ENCODE measurements at places on chromosomes 7 and 10. TPM values are rescaled to one million over a fixed set of nuclear protein-coding genes. Genes with fewer than 3 reads are reported as not detected.

BMPER gene
- total RNA-seq = not detected

ATG9B gene
- 0.23 TPM for total RNA-seq

FAM221A gene
- 1.3 TPM for total RNA-seq

- H3K4me3 ChIP-seq = no peak overlapping the region
- H3K27ac ChIP-seq = no peak overlapping the region
- no peaks in the 10 kb centered on the region for H3K4me1 ChIP-seq
- no peaks in the 10 kb centered on the region for H3K27me3 ChIP-seq
- DNase-seq = no peak
Measured at GRCh38 chr7:69613846-69614245, 15.6 kb downstream of the AUTS2 start.

DNA sequence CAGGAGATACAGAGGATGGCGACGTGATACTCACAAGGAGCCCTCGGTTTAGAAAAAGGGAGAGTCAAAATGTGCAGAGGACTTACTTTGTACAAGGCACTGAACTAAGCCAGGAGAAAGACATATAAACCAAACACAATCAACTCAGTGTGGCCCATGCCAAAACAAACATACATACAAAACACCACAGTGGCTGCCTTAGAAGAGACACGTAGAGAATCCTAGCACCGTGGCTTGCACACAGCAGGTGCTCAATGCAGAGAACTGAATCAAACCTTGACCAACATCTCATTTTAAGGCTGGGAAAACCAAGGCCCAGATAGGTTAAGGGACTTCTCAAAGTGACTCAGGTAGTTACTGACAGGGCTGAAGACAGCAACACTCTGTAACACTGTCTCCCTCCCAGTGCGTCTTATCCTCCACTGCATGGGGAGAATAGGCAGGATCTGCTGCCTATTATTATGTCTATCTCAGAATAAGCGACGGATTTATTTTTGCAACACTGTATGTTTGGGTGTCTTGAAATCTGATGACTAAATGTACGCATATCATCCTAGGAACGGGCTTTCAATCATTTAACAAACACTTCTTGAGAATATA lies 11.0 kb downstream of the SORBS1 start:
- no peak overlapping the region for H3K4me3 ChIP-seq
- H3K27me3 ChIP-seq = no peaks in the 10 kb centered on the region
- no peak overlapping the region for H3K27ac ChIP-seq
- H3K4me1 ChIP-seq = no peaks in the 10 kb centered on the region

- H3K4me3 ChIP-seq = no peak within 1 kb of the TSS
- no peak for DNase-seq
- no peaks in the 10 kb centered on the region for H3K36me3 ChIP-seq
- no peak within 1 kb of the TSS for H3K27ac ChIP-seq
- H3K4me1 ChIP-seq = no peaks in the 10 kb centered on the region
Measured at GRCh38 chr10:49610114-49610457, at the start of gene SLC18A3. Gene SLC18A3 (plus strand): TSS chr10:49610310. CDS start chr10:49610741, 431 bp downstream.

DNA sequence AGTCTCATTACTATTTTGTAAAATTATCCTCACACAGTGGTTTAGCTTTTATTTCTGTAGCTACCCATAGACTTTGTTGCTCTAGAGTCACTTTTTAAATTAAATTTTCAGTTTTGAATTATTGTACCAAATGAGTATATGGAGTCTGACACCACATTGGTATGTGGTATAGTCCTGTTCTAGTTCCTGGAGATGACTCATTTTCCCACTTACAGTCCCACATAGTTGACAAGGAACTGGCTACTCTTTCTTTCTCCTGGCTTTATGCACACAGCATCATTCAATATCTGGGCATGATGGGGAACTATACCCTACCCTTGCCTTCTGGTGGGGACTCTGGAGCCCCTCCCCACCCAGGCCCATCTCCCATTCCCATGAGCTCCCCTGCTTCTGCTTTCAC lies 92.6 kb upstream of the RAB11FIP2 start:
- no peak for DNase-seq
- no peaks in the 10 kb centered on the region for H3K4me1 ChIP-seq
- no peak overlapping the region for H3K4me3 ChIP-seq
- H3K27ac ChIP-seq = no peak overlapping the region
- H3K27me3 ChIP-seq = no peaks in the 10 kb centered on the region
- H3K36me3 ChIP-seq = no peaks in the 10 kb centered on the region

DNA sequence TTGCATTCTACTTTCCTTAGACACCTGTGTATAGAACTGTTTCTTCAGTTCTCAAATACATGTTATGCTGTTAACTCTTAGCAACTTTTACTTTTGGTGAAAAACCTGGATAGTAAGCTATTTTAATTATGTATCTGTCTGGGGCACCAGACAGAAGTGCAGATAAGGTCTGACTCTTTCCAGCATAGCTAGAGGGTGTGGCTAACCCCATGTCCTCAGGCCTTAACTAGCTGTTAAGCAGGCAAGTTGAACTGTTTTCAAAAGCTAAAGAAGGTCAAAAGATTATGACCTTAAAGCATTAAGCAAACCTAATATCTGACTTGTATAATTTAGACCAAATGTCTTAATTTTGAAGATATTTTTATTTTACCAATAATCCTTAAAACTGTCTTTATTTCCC lies 45.1 kb upstream of the INHBA start:
- no peaks in the 10 kb centered on the region for H3K4me1 ChIP-seq
- no peak overlapping the region for H3K4me3 ChIP-seq
- DNase-seq = no peak
- no peaks in the 10 kb centered on the region for H3K36me3 ChIP-seq
- H3K27me3 ChIP-seq = no peaks in the 10 kb centered on the region

GRCh38 chr10:77791506-77791905 lies 135.0 kb downstream of the DLG5 start:
- no peaks in the 10 kb centered on the region for H3K36me3 ChIP-seq
- no peaks in the 10 kb centered on the region for H3K27me3 ChIP-seq
- DNase-seq = no peak

DNA sequence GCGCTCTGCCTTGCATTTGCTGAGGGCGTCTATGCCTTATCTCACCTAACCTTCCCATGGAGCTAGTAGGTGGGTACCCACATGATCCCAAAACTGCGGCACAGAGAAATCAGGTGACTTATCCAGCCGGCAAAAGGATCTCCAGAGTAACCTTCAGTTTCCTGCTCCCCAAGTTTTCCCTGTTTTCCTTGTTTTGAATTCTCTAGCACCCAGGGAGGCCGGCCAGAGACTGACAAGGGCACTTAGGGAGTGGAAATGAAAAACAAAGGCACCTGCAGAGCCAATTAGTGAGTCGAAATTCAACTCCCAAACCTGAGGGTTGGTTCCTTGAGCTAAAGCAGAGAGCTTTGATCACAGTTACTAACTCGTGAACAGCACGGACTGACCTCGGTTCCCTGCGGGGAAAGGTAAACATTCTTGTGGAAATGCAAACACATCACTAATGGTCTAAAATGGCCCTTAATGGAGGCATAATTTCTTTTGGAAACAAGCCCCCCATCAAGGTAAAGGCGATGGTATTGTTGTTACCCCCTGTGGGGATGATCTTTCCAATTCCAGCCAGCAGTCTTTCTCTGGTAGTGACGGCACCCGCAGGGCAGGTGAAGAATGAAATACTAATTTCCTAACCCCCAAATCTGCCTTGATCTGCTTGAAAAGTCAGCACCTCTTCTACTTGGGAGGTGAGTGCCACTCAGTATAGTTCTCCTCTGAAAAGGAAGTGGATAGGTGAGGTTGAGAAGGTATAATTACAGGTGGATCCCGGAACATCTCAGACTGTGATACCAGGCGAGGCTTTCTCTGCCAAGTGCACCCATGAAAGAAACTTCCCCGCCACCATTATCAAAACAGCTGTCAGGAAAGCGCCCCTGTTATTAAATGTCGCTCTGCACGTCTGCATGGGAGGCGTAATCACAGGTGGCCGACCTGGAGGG lies 365.6 kb upstream of the AUTS2 start:
- no peaks in the 10 kb centered on the region for H3K4me1 ChIP-seq
- no peak overlapping the region for H3K27ac ChIP-seq
- no peaks in the 10 kb centered on the region for H3K27me3 ChIP-seq
- no peaks in the 10 kb centered on the region for H3K36me3 ChIP-seq
- DNase-seq = no peak

DNA sequence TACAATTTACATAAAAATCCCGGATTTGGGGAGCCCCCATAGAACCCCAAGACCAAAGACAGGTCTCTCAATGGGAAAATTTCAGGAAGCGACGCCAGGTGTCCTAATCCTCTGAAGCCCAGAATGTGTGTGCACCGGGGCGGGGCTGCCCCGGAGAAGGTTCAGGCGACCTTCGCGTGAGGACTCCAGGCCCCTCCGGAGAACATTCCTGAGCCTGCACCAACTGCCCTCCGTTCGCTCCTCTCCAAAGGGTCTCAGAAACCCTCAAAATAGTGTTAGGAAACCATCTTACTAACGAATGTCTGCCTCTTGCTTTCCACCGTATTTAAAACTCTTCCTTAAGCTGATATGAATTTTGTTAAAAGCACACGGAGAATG lies 78.5 kb upstream of the INSIG1 start:
- peaks cover 27% of the 10 kb centered on the region for H3K27me3 ChIP-seq
- DNase-seq = no peak
- no peak overlapping the region for H3K4me3 ChIP-seq
- no peaks in the 10 kb centered on the region for H3K4me1 ChIP-seq

GRCh38 chr7:69531050-69531449 lies 67.2 kb upstream of the AUTS2 start:
- DNase-seq = no peak
- H3K27me3 ChIP-seq = no peaks in the 10 kb centered on the region
- no peak overlapping the region for H3K27ac ChIP-seq
- no peaks in the 10 kb centered on the region for H3K4me1 ChIP-seq
- no peak overlapping the region for H3K4me3 ChIP-seq

- no peaks in the 10 kb centered on the region for H3K27me3 ChIP-seq
- no peaks in the 10 kb centered on the region for H3K36me3 ChIP-seq
- DNase-seq = no peak
- H3K27ac ChIP-seq = no peak overlapping the region
- H3K4me3 ChIP-seq = no peak overlapping the region
- peaks cover 13% of the 10 kb centered on the region for H3K4me1 ChIP-seq
Measured at GRCh38 chr7:102153599-102153946, 133.1 kb upstream of the SH2B2 start.

DNA sequence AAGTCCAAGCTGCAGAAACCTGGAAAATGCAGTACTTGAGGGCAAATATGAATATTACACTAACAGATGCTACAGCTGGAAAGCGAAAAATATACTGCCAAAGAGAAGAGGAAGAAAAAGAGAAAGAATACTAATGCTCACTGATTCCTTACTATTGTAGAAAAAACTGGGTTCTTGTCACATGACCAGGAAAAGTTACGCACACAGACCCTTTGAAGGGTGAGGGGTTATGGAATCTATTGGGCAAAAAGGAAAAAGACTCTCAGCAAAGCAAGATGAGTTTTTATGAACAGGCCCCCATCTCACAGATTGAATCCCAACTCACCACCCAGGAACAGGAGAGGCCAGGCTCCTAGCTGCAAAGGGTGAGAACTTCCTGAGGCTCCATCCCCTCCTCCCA lies 228.1 kb upstream of the KLF14 start:
- no peak overlapping the region for H3K4me3 ChIP-seq
- peak overlapping the region; percentile 61 for H3K27ac ChIP-seq
- H3K27me3 ChIP-seq = no peaks in the 10 kb centered on the region
- no peaks in the 10 kb centered on the region for H3K36me3 ChIP-seq
- no peak for DNase-seq

DNA sequence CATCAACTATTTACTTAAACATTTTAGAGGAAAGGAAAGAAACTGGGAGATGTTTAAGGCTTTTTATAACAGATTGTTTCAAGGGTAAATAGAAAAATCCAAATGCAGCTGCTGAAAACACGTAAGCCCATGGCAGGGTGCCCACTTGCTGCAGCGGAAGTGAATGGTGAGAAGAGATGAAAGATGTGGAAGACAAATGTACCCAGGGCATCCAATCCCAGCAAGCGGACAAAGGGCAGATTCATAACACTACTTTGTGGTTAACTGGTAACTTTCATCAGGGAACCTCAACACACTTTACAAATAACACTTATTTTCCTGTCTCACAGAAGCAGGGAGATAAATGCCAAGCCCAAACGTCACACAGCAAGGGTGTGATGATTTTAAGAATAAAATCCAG lies 358.4 kb downstream of the KCNMA1 start:
- no peaks in the 10 kb centered on the region for H3K27me3 ChIP-seq
- DNase-seq = no peak
- H3K36me3 ChIP-seq = no peaks in the 10 kb centered on the region
- no peaks in the 10 kb centered on the region for H3K4me1 ChIP-seq

GRCh38 chr10:86306628-86307278 lies 59.8 kb downstream of the GRID1 start:
- H3K27me3 ChIP-seq = no peaks in the 10 kb centered on the region
- no peaks in the 10 kb centered on the region for H3K36me3 ChIP-seq
- no peak overlapping the region for H3K4me3 ChIP-seq
- no peak overlapping the region for H3K27ac ChIP-seq
- no peak for DNase-seq
